ENCODE measurements at places on chromosomes 2 and 18. TPM values are rescaled to one million over a fixed set of nuclear protein-coding genes. Genes with fewer than 3 reads are reported as not detected.

- DNase-seq = no peak
Observed at GRCh38 chr2:126659562-126660467, 3.9 kb downstream of the GYPC start.

GRCh38 chr2:54559593-54560145 is 103.5 kb downstream of the SPTBN1 start:
- no peak for DNase-seq

GRCh38 chr18:39521164-39521563 is 1955.6 kb upstream of the CELF4 start:
- no peak for DNase-seq

- DNase-seq = no peak
Observed at GRCh38 chr2:17306706-17307105, 211.5 kb downstream of the RAD51AP2 start.

DNA sequence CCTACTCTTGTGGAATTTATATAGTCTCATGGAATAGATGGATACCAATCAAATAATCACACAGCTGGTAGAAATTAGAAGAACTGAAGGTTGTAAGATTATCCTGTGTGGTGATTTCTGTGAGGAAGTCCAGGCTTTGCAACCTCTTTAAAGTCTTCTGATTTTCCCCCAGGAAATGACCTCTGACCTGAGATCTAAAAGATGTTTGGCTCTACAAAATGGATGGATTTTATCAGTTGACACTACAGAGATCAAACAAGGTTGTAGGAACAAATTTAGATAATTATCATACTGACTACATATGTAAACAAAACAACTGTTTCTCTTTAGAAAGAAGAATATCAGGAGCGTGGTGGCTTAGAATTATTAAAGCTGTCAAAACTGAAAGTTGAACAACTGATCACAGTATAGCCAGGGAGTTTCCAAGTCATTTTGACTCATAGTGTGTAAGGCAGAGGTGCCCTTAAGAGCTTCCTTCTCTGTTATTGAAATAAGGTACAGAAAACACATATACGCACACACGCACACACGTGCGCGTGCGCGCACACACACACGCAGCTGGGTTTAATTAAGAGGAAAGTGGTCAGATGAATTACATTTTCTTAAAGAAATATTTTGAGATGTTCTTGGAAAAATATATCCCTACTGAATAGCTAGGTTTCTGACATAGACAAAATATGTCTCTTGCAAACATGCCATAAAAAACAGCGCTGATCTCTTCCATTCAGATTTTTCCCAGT is 35.5 kb upstream of the PELI1 start:
- no peak for DNase-seq

DNA sequence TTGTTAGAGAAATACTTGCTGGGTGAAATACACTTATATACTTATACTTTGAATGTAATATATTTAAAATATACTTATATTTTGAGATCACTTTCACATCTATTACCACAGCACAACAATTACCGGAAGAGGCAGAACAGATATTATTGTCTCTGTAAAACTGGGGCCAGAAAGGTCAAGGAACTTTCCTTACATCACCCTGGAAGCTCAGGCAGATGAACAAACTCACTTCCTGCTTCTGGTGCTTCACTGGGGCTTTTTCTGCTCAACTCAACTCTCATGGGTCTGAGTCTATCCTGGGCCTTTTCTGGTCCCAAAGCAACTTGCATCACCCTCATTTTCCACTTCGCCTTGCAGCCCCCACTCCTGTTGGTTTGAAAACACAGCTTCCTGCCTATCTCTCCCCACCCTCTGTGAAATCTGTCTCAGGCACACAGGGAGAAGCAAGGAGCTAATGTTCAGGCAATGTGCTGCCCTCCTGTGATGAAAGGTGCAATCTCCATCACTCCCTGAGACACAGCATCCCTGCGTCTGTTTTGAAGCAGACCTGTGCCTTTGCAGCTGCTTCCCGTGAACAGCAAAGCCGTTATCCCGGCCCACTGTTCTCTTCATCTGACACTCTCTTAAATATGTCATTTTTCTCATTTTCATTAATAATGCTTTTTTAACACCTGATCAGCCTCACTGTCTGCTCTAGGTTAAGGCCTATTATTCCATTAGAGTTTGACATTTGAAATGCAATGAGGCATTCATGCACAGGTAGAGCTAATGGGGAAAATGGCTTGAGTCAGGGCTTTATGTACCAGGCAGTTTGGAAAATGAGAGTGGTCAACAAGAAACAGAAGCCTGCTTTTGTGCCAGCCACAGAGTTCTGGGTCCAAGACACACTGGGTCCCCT is 251.9 kb upstream of the CHAC2 start:
- DNase-seq = no peak

DNA sequence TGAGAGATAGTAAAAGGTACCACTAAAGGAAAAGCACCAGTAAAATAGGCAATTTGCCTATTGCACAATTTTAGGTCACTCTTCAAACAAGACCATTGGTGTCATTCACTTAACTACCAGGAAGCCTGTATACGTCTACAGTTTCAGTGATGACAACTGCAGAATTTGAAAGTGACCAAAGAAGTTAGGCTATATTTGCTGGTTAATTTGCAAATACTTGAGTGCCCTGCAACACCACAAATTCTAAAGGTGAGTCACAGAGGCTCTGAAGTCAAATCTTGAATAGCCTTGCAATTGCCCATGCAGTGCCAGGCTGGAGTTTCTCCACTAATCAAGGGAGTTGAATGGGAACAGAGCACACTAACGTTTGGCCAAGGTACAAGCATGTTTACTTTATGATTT is 128.7 kb upstream of the CCDC68 start:
- DNase-seq = no peak

FAP gene
- 50.0 TPM for total RNA-seq

AQP12B gene
- not detected for total RNA-seq

TRABD2A gene
- total RNA-seq = 1.3 TPM

POTEI gene
- total RNA-seq = 0.06 TPM

GALM gene
- 4.8 TPM for total RNA-seq
